ENCODE measurements at places on chromosomes 6 and 20.

DNA sequence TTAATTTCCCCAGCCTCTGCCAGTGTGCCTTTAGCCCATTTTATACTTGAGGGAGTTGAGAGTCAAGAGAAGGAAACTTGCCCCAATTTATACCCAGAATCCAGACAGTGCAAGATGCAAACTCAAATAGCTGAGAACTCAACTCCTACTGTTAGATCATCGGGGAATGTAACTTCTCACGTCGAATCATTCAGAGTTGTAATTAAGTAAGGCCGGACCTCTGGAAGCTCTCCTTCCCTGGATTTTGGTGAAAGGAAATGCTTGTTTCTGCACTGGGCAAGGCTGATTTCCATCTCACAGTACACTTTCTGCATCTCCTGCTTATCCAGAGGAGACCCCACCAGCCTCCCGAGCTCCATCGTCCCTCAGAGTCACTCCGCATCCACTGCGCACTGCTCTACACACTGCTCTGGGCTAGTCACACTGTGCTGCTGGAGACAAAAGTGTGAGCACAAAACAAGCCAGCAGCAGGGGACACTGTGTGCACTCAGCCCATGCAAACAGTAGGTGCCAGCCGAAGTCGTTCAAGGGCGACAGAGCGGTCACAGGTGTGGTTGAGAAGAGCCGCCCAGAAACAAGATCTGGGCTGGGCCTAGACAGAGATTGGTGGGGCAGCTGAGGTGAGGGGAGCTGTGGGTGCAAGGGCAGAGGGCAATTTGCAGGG lies 150.4 kb upstream of the QKI start:
- no peak for DNase-seq

DNA sequence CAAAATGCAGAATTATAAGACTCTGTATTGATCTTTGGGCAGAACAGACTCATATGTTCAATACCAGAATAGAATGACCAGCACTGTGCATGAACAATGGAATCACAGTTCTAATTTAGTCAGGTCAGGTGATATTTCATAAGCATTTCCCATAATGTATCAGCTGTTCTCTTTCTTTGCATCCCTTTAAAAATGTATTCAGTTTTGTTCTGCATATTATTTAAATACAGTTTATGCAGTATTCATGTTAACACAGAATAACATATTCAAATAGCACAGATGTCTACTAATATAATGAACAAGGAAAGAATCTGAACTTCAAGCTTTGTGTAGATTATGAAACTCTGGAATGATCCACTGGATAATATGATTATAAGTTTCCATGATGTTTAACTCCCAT lies 128.5 kb downstream of the LAMP5 start:
- no peak for DNase-seq

DNA sequence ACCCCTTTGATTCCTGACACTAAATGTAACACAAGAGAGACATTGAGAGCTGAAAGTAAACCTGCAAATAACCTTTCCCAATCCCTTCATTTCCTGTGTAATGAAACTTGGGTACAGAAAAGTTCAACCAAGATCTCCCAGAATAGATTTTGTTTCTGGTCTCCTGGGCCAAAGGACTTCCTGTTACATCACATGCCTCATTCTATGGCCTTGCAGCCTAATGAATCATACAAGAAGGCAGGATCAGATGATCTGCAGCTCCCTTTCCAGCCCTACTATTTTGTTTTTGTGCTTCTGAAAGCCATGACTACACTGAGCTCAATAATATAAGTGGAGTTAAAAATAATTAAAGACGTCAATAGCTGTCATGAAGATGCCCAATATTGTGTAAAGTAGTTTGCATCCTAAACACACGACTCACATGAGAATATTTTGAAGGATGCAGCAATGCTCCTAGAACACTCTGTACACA lies 73.4 kb upstream of the NOX3 start:
- no peak for DNase-seq

DNA sequence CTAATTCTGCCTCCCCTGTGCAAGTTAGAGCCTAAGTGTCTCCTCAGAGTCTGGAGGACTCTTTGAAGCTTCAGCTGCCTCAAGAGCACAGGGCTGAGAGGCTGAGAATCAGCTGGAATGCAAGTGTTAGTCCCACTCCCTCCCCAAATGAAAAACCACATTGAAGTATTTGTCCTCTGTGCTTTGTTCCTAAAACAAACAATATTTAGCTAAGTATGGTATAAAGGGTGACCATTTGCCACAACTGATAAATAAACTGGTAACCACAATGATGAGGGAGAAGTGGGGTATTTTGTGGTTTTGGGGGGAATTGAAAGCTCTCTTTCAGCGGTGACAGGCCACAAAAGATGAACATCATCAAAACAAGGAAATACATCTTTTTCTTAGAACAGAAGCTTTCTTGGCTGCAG lies 91.7 kb upstream of the HDDC2 start:
- no peak for DNase-seq

GRCh38 chr20:46835418-46835817 lies 59.2 kb upstream of the EYA2 start:
- DNase-seq: no peak

- no peak for DNase-seq
Measured at GRCh38 chr20:24321973-24322372, 147.5 kb upstream of the SYNDIG1 start.

DNA sequence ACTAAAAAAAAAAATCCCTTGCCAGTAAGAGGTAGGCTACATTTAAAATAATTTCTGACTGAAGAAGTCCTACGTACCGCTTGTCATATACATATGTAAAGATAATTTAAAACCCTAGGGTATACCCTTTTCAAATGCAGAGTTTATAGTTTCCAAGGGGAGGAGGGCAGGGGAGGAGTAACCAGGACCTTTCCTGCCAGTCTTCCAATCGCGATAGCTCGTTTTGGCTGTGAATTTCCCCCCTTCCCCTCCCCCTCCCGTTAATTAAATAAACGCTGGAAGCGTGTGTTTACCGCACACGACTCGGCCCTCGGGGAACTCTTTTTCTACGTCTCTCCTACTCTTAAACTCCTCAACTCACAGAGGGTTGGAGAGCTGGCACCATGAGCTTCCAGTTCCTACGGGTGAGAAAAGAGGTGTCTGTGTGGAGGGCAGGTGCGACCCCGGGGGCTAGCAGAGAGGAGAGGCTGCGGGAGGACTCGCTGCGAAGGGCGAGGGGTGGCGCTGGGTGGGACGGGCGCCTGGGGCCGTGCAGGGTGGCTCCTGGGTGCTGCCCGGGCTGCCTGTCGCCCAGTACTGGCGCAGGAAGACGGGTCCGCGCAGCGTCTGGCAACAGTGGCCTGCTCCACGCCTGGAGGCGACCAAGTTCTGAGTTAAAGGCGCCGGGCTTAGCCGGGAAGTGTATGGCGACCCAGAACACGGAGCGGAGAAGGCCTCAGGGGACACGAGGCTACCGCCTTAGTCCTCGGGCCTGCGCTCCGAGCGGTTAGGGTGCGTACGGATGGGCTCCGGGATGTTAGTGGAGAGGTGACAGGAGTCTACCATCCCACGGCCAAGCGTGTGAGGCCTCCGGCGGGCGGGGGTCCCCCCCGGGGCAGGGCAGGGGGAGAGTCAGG lies 4.1 kb upstream of the TFAP2C start:
- DNase-seq: no peak

GRCh38 chr20:38106461-38106860 lies 58.6 kb downstream of the TGM2 start:
- no peak for DNase-seq

DNA sequence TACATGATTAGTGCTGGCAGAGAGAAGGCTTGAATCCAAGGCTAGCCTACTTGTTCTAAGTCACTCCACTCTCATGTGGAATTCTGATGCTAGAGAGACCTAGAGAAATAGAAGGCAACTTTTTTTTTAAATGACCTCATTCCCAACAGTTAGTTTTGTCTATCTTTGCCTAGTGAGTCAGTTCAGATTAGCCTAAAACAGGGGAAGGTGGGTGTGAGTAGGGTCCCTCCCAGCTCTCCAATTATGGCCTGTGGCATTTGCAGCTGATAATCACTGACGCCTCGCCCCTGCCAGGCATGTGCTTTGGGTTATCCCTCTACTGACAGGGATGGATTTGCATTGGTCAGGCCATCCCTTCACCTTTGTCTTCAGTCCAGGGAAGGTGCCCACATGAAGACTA lies 13.6 kb downstream of the TXLNB start:
- DNase-seq: no peak

DNA sequence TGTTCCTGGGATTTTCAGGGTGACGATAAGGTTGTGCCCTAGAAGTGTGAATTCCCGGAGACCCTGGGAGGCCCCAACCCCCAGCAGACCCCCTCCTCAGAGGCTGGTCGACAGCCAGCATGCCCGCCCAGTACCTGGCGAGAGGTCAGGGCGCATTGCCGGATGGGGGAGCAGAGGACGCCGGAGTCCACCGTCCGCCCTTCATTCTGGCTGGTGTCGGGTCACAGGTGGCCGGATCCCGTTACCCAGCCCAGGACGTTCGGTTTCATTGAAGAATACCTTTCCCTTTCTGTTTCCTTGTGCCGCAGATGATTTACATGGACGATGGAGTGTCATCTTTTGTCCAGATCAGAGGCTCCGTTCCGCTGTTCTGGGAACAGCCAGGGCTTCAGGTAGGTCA lies 61.3 kb downstream of the SYNJ2 start:
- DNase-seq: no peak

- DNase-seq: no peak
Measured at GRCh38 chr6:24788031-24788665, 10.6 kb downstream of the ARMH2 start.

DNA sequence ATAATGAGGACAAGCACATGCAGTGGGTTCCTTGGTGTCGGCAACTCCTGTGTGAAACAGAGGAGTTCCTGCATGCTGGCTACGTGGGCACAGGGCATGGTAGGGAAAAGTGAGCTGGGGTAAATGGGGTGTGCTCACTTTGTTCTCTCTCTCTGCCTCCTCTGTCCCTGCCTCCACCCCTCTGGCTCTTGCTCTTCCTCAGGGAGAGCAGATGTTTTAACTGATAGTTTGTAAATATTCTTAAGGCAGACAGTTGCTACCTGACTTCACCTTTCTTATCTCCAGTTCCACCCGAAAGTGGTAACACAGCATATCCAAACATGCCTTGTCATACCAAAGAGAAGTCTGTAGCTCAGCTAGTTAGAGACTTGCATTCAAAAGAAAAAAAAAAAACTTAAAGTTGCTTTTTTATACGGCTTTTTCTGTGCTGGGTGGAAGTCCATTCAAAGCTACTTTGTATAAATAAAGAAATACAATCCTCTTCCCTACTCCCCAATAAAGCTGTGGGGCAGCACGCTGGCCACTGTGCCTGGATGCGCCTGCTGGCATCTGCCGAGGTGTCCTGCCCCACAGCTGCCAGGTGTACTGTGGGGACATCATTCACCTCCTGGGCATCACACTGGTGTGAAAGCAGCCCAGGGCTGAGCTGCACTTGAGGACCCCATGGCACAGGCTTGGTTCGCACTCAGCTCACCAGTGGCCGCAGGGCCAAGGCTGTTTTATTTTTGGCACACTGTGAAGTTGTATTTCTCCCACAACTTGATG lies 93.6 kb downstream of the FOXC1 start:
- DNase-seq: no peak

DNA sequence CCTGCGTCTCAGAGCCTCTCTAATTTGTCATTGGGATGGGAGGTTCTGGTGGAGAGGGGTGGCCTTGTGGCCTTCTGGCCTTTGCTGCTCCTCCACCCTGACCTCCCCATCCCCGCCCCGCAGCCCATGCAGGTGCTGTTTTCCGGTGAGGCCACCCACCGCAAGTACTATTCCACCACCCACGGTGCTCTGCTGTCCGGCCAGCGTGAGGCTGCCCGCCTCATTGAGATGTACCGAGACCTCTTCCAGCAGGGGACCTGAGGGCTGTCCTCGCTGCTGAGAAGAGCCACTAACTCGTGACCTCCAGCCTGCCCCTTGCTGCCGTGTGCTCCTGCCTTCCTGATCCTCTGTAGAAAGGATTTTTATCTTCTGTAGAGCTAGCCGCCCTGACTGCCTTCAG lies 171.8 kb upstream of the RNF24 start:
- no peak for DNase-seq

DNA sequence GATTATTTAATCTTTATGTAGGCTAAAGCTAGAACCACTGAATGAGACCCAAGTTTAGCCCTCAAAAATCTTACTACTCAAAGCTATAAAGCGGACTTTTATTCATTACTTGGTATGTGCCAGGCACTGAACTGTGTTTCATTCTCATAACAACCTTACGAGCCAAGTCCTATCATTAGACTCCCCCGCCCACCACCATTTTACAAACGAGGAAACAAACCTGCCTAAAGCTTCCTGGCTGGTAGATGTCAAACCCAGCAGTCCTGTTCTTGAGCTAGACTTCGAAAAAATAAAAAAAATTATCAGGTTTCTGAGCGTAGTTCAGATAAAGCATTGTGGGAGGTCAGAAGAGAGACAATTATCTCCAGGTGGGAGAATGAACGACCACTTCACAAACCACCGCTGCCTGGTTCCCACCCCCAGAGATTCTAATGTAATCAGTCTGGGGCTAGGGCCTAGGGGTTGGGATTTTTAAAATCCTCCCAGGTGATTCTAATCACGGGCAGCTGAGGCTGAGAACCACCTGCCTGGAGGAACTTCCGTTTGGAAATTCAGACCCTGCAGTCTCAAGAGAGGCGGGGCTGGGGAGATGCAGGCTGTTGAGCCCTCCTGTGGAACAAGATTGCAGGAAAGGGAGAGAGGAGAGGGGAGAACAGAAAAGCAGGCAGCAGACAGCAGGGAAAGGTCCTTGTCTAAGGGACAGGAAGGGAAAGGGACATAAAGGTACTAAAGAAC lies 8.6 kb downstream of the ADTRP start:
- DNase-seq: no peak

DNA sequence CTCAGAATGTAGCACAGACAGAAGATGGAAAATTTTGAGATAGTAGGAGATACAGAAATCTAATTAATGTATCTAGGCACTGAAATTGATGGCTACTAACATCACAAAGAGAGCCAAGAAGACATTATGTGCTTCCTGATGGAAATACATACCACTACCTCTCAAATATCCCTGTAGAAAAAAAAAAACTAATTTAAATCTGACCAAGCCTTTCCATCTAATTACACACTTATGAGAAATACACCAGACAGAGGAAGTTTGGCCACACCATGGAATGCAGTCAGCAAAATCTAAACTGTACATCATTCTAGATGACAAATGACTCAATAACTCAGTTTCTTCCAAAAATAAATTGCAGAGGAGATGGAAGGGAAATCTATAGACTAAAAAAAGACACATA lies 18.9 kb downstream of the VPS52 start:
- no peak for DNase-seq

DNA sequence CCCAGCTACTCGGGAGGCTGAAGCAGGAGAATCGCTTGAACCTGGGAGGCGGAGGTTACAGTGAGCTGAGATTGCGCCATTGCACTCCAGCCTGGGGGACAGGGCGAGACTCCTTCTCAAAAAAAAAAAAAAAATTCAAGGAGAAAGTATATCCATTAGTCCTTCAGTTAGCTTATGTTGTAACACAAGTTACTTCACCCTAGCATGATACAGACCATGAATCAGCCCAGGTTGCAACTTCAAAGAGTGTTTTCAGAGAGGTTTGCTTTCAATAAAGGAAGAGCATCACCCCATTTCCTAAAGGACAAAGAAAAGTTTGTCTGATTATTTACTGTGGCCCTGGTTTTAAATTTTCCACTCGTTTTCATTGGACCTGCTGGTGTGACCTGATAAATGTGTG lies 73.0 kb downstream of the SERAC1 start:
- DNase-seq: no peak

Data from activated CD4-positive, alpha-beta T cell treated with anti-CD3 and anti-CD28 coated beads for 4 hours (primary cell).